ENCODE measurements at places on chromosomes 3 and 15. TPM values are rescaled to one million over a fixed set of nuclear protein-coding genes. Genes with fewer than 3 reads are reported as not detected.

The KLHL6 gene
- under 0.01 TPM for total RNA-seq

The ASB14 gene
- total RNA-seq, result under 0.01 TPM

The GOLGA8G gene
- not detected for total RNA-seq

The SMARCC1 gene
- total RNA-seq, result 33.7 TPM

The SLC35A5 gene
- total RNA-seq, result 33.9 TPM

The FGF7 gene
- total RNA-seq, result 264 TPM

The SCAANT1 gene
- total RNA-seq, result not detected

The KLHL40 gene
- not detected for total RNA-seq

The NR2F2 gene
- 41.1 TPM for total RNA-seq

Measured in uterine smooth muscle cell (primary cell).